Dermis blood vessel endothelial cell (primary cell): ENCODE measurements at places on chromosomes 6 and 20. TPM values are rescaled to one million over a fixed set of nuclear protein-coding genes. Genes with fewer than 3 reads are reported as not detected.

CYP39A1 gene
- 0.74 and 3.4 TPM in 2 replicates for total RNA-seq

GRCh38 chr6:34093206-34093605 lies 52.7 kb downstream of the GRM4 start:
- DNase-seq: no peak

- DNase-seq: no peak
Observed at GRCh38 chr6:53593001-53593488, 48.1 kb upstream of the GCLC start.

ULBP2 gene
- total RNA-seq: 2.0 and 3.7 TPM in 2 replicates

DNA sequence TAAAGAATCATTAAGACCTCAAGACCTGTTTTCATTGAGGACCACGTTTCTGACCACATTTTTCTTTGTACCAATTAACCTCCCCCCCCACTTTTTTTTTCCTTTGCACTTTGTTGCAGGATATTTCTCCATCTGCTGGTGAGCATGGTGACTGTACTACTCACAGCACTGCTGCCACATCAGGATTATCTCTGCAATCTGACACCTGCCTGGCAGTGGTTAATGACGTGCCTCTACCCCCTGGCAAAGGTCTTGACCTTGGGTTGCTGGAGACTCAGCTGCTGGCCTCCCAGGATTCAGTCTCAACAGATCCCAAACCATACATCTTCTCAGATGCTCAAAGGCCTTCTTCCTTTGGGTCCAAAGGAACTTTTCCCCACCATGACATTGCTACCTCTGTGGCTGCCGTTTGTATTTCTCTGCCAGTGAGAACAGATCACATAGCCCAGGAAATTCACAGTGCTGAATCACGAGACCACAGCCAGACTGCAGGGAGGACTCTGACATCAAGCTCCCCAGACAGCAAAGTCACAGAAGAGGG lies 46.6 kb upstream of the EDN3 start:
- DNase-seq: no peak
